ENCODE measurements at places on chromosomes 2 and 18. TPM values are rescaled to one million over a fixed set of nuclear protein-coding genes. Genes with fewer than 3 reads are reported as not detected.

INPP5D gene
- 7.1 TPM for total RNA-seq

FEV gene
- not detected for total RNA-seq

REG1B gene
- total RNA-seq, result not detected

XDH gene
- not detected for total RNA-seq

TMEM247 gene
- not detected for total RNA-seq

SLC9A4 gene
- not detected for total RNA-seq

LDLRAD4 gene
- total RNA-seq, result 34.8 TPM

IL1R2 gene
- 3.3 TPM for total RNA-seq

HRH4 gene
- not detected for total RNA-seq

ABHD1 gene
- total RNA-seq, result 1.1 TPM

SLC38A11 gene
- total RNA-seq, result 3.7 TPM

CD8A gene
- total RNA-seq, result 2.8 TPM

SERPINB7 gene
- total RNA-seq, result not detected

AP1S3 gene
- 92.6 TPM for total RNA-seq

BMP10 gene
- total RNA-seq, result not detected

SLC4A3 gene
- total RNA-seq, result 2.6 TPM

NTSR2 gene
- not detected for total RNA-seq

ASXL3 gene
- 20.8 TPM for total RNA-seq

STARD6 gene
- total RNA-seq, result not detected

CCDC178 gene
- 3.1 TPM for total RNA-seq

LCT gene
- total RNA-seq, result not detected

IMPACT gene
- 32.6 TPM for total RNA-seq

DSG1 gene
- total RNA-seq, result not detected

UGT1A3 gene
- 1.0 TPM for total RNA-seq

MDH1B gene
- 15.5 TPM for total RNA-seq

GMCL1 gene
- 15.9 TPM for total RNA-seq

NXPH2 gene
- total RNA-seq, result not detected

NEB gene
- 3.8 TPM for total RNA-seq

Data from thyroid gland (tissue), 4 donors.